ENCODE measurements at places on chromosomes 16 and 17.

- no peak for DNase-seq
Observed at GRCh38 chr17:35447499-35447898, 1.1 kb downstream of the SLFN13 start.

GRCh38 chr16:57192720-57193486 lies 6.8 kb downstream of the RSPRY1 start:
- DNase-seq: no peak

DNA sequence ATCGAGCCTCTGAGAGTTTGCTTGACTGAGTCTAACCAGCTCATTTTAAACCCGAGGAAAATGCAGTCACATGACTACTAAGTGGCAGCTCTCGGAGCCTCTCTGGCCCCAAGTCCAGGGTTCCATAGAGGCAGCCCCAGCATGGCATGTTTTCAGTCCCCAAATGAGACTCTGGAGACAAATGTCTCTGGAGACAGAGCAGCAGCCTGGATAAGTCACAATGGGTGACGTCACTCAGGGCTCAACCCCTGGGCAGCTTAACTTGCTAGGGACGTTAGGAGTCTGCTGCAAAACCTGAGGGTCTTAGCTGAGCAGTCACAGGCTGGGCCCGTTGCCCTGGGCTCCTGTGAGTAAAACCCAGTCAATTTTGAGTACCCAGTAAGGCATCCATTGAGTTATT lies 6.9 kb upstream of the STH start:
- DNase-seq: no peak

DNA sequence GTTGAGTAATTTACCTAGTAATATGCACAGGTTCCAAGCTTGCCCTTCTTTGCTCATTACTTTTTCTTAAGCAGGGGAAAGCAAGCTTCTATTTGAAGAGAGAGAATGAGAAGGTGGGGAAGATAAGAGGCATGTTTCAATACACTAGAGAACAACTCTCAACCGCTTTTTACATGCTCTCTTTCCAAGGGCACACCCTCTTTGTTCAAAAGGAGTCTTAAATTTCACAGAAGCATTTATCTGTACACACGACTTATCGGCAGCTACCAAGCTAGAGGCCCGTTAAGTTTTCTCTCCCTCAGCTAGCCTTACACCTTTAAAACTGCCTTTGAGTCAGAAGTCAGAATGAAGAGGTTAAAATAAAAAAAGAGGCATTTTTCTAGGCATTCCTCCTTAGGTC lies 79.6 kb downstream of the STH start:
- no peak for DNase-seq
